Activated CD4-positive, alpha-beta T cell treated with anti-CD3 and anti-CD28 coated beads, Interleukin-10, Interleukin-2, amounts not matched to agents 100 ng/mL and 50 ng/mL, durations not matched to agents 16 hours and 8 hours (primary cell): ENCODE measurements at places on chromosomes 6 and 20.

DNA sequence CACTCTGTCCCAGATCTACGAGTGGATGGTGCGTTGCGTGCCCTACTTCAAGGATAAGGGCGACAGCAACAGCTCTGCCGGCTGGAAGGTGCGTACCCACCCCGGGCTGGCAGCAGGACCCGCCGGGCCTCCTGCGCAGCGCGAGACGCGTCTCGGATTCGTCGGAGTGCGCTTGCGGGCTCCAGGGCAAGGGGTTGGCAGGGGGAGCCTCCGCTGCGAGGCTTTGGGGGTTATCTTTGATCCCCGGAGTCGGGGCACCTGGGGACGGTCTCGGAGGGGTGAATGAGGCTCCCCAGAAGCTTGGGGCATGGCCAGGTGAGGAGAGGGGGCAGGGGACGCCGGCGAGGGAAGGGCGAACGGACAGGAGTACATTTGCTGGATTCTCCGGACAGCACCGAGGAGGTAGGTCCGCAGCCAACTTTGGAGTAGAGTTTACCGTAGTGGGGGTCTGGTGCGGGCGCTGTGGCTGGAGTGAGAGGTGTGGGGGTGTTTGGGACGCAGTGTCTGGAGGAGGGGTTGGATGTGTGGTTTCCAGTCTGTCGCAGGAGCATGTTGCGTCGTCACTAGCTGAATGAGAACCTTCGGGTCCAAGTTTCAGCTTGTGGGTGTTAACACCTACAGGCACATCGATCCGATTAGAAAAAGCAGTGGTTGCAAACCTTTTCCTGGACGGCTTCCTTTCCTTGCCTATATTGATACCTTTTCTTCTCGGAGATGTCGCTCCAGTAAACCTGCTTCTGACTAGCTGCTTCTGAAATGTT, 1.2 kb downstream of the FOXO3 start:
- DNase-seq, result no peak

DNA sequence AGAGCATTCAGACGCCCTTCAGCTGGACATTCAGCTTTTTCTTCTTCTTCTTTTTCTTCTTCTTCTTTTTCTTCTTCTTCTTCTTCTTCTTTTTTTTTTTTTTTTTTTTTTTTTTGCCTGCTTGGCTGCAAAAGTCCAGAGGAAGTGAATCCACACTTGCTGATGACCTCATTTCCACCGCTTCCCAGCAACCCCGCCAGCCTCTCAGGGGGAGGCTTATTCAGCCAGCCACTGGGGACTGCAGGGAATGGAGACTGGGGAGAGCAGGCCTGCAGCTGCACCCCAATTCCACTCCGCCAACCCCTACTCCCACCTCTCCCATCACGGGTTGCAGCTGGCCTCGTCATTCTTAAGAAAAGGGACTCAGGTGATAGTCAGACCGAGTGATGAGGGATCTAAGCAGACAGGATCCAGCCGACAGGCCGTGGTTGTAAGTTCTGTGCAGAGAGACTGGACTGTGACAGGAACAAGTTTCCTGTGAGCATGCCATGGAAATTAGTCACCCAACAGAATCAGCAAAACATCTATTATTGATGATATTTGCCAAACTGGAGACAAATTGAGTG, 59.0 kb upstream of the QKI start:
- no peak for DNase-seq

- DNase-seq, result no peak
Measured at GRCh38 chr6:111591370-111591900, 14.2 kb downstream of the TRAF3IP2 start.

- no peak for DNase-seq
Measured at GRCh38 chr20:15342991-15343523, 1005.6 kb upstream of the FLRT3 start.
